Stimulated activated naive CD8-positive, alpha-beta T cell treated with anti-CD3 and anti-CD28 coated beads, Interleukin-15, Interleukin-2, amounts not matched to agents 100 U/mL and 50 U/mL, for 24 hours (primary cell): ENCODE measurements at places on chromosomes 12 and 14.

DNA sequence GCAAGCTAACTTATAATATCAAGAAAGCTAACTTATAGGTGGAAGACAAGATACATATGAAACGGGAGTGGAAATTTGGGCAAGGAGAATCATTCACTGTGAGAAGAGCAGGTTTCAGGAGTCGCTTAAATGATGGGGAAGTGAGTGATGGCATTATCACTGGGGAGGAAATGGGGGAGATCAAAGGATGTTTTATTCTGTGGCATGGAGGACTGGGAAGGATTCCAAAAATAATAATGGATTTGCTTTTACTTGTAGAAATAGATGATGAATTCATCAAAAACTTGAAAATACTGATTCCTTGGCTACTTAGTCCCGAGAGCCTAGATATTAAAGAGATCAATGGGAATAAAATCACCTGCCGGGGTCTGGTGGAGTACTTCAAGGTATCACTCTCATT, 47.8 kb downstream of the SAV1 start:
- no peak for DNase-seq

- no peak for DNase-seq
Observed at GRCh38 chr14:92646952-92647796, 101.3 kb downstream of the LGMN start.

DNA sequence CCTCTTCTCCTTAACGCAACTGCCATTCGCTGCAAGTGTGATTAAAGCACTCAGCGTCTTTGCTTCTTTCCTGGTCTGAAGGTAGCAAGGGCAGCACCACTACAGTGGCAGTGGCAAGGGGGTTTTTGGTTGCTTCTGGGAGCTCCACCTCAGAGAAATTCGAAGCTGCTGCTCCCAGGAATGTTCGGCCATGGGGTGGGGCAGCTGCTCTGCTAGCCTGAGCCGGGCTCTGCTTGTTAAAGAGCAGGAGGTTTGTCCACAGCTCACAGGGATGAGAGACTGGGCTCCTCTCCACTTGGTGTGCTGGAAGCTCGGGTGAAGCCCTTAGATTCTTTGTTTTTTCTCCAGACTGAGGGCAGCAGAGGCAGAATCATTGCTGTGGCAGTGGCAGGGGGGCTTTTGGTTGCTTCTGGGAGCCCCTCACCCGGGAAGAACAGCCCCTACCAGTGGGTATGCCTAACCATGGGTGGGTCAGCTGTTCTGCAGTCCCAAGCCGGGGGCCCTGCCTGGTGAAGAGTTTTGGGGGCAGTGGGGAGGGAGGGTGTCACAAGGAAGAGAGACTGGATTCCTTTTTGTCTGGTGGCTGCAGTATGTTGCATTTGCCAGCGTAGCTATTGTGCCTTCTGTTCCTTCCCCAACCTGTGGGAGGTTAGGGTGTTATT, 340.2 kb downstream of the AEBP2 start:
- no peak for DNase-seq

GRCh38 chr12:26286186-26286585, 90.8 kb downstream of the SSPN start:
- no peak for DNase-seq

DNA sequence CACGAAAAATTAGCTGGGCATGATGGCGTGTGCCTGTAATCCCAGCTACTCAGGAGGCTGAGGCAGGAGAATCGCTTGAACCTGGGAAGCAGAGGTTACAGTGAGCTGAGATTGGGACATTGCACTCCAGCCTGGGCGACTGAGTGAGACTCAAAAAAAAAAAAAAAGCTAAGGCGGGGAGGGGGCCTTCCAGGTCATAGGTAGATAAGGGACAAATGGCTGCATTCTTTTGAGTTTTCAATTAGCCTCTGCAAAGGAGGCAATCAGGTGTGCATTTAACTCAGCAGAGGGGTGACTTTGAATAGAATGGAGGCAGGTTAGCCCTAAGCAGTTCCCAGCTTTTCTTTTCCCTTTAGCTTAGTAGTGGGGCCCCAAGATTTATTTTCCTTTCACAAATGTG, 743 bp upstream of the AACS start:
- no peak for DNase-seq

- DNase-seq = no peak
Observed at GRCh38 chr12:3565985-3566384, 75.0 kb downstream of the PRMT8 start.

DNA sequence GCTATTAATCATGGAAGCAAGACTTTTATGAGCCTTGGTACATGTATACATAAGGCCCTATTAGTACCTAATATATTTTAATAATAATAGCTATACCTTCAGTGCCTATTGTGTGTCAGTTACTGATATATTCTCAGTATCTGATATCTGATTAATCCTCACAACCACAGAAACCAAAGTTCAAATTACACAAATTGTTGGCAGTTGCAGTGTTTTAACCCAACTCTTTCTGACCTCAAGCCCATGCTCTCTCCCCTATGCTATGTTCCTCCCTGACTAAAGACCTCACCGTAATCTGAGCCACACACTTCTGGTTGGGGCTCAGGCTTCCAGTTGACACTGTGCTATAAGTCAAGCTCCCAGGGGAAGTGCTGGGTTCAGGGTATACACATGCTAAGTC, 214.4 kb downstream of the SPTSSA start:
- DNase-seq = no peak

- DNase-seq = no peak
Observed at GRCh38 chr14:100399052-100399849, 76.1 kb downstream of the SLC25A47 start.

DNA sequence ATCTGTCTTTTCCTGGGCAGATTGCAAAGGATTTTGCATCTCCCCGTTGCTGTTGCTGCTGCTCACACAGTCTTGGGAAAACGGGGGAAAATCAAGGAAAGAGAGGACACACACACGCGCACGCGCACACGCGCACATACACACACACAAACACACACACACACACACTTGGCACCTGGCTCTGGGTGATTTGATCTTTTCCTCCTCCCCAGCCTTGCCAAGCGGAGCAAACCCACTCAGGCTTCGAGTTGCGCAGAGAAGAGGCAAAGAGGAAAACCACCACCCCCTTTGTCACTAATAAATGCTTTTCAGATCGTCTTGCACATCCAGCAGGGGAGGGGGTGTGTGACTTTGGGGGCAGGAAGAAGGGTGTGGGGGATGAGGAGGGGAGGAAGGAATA, 965 bp upstream of the NOS1 start:
- DNase-seq = no peak

DNA sequence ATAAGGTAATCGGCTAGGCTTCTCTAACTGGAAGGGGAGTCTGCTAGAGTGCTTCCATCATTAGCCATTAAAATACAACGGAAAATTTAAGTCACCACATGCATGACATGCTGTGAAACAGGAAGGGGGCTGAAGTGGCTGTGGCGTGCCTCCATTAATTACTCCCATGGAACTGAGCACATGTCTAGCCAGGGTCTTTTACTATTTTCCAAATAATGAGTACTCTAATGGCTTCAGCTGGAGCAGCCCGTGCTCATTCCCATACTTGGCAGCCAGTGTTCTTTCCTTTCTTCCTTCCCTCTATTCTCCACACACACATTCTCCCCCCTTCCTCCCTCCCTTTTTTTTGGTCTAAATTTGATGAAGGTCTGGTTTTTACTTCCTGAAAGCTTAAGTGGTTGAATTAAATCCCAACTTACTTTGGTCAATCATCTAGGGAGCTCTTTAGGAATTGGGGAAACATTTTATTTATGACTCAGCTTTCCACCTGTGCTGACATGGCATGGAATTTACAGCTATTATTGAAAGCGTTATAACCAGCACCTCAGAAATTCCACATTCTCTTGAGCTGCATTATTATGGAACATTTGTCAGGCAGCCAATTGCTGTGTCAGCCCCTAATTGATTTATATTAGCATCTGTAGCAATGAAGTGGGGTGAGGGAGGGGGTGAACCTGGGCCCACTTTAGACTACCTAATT, 72.3 kb downstream of the LRIG3 start:
- DNase-seq = no peak

- peak; percentile 33 for DNase-seq
Observed at GRCh38 chr12:72346363-72346944, 74.3 kb downstream of the TRHDE start.

- peak; percentile 45 for DNase-seq
Observed at GRCh38 chr12:89880690-89881350, 172.2 kb upstream of the ATP2B1 start.

- DNase-seq = no peak
Observed at GRCh38 chr14:105137481-105138020, 31.0 kb downstream of the JAG2 start.
